ENCODE measurements at places on chromosomes 5 and 9.

- DNase-seq = no peak
These were observed 439 bp upstream of the DDX46 start for GRCh38 chr5:134758176-134758503.

GRCh38 chr5:18771097-18771610 lies 1136.9 kb downstream of the TAF11L14 start:
- DNase-seq = no peak

- DNase-seq = peak; percentile 59
These were observed 56.7 kb downstream of the ARHGAP26 start for GRCh38 chr5:142826741-142827492.

GRCh38 chr9:132175431-132175830 lies 13.6 kb downstream of the NTNG2 start:
- DNase-seq = no peak

Data from fibroblast of lung (primary cell).